NCI-H2081 (cell line): ENCODE measurements at places on chromosomes 12 and 14.
A peak's percentile ranks its signal among the peaks of the same experiment; 100 is the strongest.

DNA sequence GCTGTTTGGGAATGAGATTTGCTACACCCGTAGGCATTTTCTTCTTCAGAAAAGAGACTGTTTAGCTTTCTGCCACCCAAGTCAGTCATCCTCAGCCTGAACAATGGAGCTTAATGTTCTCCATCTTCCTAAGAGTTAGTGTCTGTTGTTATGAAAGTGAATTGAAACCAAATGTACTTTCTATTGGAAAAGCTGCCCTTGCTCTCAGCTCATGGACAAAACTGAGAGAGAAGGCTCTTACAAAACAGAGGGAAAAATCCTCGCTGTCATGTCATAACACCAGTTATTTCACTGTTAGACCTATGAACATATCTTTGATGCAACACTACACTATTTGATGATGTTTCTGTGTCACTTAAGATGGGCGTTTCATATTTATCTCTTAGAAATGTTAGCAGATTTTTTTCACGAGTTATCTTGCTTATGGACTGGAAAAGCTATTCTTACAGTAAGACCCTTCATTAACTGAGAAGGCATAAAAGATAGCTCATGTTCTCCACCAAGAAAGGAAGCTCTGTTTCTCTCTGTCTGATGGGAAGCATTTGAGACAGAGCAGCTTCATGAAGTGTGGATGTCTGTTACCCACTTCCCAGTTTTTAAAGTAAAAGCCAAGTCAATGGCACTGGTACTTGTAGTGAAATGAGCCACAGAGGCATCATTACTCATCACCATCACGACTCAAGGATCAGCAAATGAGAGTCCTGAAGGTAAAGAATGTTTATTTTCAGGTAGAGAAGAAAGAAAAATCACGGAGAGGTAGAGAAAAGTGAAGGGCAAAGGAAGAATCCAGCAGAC is 483.9 kb downstream of the ZFP36L1 start:
- DNase-seq, result no peak

DNA sequence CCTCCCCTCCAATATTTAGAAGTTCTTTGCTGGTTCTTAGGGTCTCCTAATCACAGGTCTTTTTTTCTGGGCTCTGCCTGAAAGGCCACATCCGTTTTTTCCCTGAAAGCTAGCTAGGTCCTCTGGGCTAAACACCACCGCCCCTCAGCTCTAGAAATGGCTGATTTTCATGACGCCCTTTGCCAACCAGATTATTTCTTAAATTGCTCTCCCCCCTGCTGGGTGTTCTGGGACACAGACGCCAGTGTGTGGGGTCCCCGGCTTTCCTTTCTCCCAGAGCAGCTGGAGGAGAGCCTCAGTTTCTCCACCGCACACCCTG is 45.3 kb upstream of the ATP23 start:
- DNase-seq, result peak; percentile 17

GRCh38 chr14:77189479-77189878 is 7.9 kb downstream of the TMEM63C start:
- DNase-seq, result no peak

DNA sequence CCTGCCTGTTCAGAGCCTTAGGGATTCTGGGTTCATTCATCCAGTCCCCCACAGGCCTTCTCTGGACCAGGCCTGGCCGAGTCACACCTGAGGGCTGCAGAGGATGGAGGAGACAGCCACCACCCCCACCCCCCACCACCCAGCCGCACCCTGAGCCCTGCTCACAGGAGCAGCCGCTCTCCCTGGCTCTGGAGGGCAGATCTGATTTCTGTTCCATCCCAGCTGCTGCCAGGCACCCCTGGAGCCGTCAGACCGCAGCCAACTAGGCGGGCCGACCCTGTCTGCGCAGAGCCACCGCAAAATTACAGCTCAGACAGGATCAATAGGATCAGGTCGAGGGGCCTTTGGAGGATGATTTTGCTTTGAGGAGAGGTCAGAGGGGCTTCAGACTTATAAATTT is 154.6 kb upstream of the MYL2 start:
- DNase-seq, result no peak

- no peak for DNase-seq
Measured at GRCh38 chr12:58277231-58277630, 335.9 kb downstream of the ATP23 start.

- DNase-seq, result no peak
Measured at GRCh38 chr12:48717252-48717695, 767 bp upstream of the CCNT1 start.

- no peak for DNase-seq
Measured at GRCh38 chr14:33734387-33734786, 216.5 kb downstream of the EGLN3 start.

DNA sequence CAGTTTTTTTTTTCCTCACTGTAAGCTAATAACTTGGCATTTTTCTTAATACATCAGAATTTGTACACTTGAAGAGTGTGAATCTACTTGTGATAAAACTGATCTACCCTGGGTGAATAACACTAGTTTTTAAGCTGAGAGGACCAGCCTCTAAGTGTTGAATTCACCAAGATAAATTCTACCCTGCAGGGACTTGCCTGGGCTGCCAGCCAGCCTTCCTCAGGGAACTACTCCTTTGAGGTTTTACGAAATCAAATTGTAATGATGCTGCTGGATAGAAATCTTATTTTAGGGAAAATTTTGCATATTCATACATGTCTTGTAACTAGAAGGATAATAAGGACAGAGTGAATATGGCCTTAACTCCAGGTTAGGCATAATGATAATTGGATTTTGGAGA is 1.9 kb downstream of the MED21 start:
- DNase-seq, result no peak

- DNase-seq, result no peak
Measured at GRCh38 chr14:56189307-56189706, 71.1 kb downstream of the PELI2 start.

DNA sequence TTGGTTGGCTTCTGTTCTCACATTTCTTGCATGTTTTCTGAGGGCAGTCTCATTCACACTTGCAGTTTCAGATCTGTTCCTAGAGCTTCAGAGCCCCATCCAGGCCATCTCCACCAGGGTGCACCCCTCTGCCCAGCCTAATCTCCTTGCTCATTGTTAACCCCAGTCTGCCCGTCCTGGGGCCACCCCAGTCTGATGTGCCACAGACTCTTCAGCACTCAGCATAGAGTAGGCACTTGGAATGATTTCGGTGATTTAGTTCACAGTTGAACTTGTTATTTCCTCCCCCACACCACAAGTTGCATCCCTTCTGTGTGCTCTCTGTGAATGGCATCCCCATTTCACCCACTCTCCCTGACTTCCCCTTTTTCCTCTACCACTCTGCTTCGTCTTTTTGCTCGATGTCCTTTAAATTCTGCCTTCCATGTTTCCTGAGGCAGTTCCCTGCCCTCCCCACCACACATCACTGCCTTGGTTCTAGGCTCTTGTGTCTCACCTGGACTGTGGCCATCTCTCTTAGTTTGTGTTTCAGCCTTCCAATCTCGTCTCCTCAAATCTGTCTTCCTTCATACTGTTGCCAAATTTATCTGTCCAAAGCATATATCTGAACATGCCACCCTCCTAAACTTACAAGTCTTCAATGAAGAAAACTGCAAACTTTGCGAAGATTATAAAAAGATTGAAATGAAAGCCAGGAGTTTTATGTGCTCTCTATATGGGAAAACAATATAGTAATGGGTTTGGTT is 41.5 kb downstream of the ANO6 start:
- DNase-seq, result no peak

DNA sequence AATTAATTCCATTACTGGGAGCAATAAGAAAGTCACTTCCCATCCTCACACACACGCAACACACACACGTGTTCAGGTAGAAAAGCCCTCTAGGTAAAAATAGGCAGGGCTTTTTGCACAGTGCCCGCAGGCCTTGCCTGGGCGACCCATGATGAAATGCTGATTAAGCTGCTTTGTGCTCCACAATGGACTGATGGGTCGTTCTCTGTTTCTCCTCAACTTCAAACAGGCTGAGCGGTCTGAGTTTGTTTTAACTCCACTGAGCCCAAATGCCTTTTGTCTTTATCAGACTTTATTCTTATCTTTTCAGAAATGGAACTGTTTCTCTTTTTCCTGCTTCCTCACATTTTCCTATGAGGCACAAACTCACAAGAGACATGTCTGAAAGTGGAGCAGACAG is 9.4 kb upstream of the DACT1 start:
- DNase-seq, result no peak

- no peak for DNase-seq
Measured at GRCh38 chr14:29102266-29102665, 335.7 kb downstream of the FOXG1 start.
